Keratinocyte (primary cell): ENCODE measurements at places on chromosomes 3 and 15. TPM values are rescaled to one million over a fixed set of nuclear protein-coding genes. Genes with fewer than 3 reads are reported as not detected.

Gene ANKDD1A
- polyA plus RNA-seq, result 0.53 to 1.1 TPM (median 0.96 TPM) in 3 replicates

Gene TOP2B
- 30.3 to 71.8 TPM (median 34.7 TPM) in 3 replicates for polyA plus RNA-seq

Gene CLSTN2
- polyA plus RNA-seq, result 0.09 to 0.17 TPM (median 0.10 TPM) in 3 replicates

DNA sequence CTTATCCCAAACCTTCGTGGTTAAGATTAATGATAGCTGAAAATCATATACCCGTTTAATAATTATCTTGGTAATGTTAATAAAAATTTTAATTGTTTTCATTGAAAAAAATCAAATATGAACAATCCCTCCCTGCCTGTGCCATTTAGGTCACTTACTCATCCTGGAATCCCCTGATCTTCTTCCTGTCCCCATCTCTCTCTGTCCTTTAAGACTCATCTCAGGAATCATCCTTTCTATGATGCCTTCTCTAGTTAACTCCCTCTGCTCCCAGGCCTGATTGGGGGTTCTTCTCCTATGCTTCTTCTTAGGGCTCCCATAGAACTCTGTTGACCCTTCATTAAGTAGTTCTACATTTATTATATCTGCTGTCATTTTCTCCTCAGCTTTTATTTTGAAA, 91.6 kb downstream of the MBNL1 start:
- DNase-seq, result no peak

DNA sequence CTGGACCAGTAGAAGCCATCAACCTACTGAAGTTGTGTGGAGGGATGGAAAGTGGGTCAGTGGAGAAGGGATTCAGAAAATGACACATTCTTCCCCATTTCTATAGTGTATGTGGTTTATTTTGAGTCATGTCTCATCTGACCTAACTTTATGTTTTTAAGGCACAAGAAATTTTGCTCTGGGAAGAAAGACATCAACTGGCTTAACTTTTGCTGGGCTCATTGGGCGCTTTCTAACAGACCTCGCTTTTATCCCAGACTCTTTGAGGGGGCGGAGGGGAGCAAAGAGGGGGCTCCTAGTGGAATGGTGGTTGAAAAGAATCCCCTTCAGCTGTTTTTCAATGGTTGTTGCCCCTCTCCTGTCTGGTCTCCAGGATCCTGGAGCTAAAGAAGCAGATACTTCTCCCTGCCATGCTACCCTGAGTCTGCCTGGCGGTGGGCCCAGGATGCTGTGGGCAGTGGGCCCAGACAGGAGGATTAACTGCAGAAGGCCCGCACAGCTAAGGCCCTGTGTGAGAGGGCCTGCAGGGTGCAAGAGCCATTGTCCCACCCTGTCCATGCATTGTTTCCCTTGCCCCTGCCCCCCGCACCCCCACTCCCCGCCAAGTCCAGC, 14.5 kb downstream of the CSRNP1 start:
- no peak for DNase-seq

DNA sequence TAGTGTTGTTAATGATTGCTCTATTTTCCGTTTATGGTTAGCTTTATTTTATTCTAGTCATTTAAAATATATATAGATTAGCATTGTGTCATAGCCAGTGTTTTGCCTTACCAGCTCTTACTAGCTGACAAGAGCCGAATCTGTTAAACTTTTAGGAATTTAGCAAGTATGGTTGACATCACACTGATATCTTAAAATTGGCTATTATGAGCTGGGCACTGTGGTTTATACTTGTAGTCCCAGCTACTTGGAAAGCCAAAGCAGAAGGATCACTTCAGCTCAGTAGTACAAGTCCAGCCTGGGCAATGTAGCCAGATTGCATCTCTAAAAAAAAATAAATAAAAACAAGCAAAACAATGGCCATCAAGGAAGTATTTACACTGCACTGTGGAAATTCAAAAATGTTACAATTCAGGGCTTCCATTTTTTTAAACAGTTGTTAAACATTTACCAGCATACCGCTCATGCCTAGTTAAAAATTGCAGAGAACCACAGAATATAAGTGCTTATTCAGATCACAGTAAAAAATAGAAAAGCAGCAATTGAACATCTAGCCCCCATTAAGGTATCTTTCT, 208.4 kb upstream of the CGNL1 start:
- no peak for DNase-seq

DNA sequence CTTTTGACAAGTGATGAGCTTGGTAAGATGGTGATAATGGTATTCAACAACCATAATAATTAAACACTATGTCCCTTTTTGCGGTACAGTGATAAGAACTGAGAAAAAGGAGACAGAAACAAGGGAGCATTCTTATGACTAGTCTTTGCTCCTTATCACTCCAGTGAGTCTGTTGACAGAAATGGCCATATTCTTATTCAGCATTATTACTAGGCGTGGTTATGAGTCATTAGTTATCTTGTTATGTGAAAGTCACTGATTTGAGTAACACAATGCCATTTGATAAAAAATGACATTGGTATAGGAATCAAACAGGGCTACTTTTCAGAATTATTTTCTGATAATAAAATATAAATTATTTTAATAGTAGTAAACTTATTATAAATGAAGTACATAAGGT, 193.5 kb downstream of the C3orf38 start:
- DNase-seq, result no peak

- no peak for DNase-seq
Measured at GRCh38 chr15:34754171-34754601, 612 bp downstream of the GJD2 start.

GRCh38 chr3:119748991-119749390, 32.9 kb upstream of the NR1I2 start:
- no peak for DNase-seq
